ENCODE measurements at places on chromosomes 11 and 22. TPM values are rescaled to one million over a fixed set of nuclear protein-coding genes. Genes with fewer than 3 reads are reported as not detected.
A peak's percentile ranks its signal among the peaks of the same experiment; 100 is the strongest.

The KRTAP5-1 gene
- not detected for total RNA-seq

The ARHGAP32 gene
- 79.3 TPM for total RNA-seq

The OR52I1 gene
- not detected for total RNA-seq

The SHANK3 gene
- 37.1 TPM for total RNA-seq

The ATG2A gene
- total RNA-seq: 27.9 TPM

The SAA1 gene
- 5.5 TPM for total RNA-seq

The MYO18B gene
- 0.34 TPM for total RNA-seq

The RELT gene
- total RNA-seq: 3.6 TPM

The DGCR2 gene
- 68.7 TPM for total RNA-seq

DNA sequence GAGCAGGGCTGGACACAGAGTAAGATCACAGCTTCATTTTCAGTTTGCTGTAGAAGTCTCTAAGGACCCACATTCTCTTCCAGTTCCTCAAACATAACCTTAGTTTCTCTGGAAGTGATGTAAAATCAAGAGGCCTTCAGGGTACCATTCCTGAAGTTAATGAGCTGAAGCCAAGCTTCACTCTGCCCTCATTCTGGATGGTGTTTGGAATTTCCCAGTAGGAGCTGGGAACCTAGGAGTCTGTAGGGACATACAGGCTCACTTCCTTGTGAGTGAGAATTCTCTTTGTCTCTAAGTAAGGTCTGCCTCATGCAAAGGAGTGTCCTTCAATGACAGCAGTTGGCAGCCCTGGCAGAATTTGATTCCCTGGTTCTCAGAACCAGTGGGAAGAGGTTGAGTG, 142.4 kb upstream of the NARS2 start:
- DNase-seq: no peak

- DNase-seq: no peak
Observed at GRCh38 chr11:126246636-126247035, 22.1 kb downstream of the SRPRA start.

GRCh38 chr11:126173257-126173656, 38.2 kb downstream of the RPUSD4 start:
- no peak for DNase-seq

- no peak for DNase-seq
Observed at GRCh38 chr11:38123673-38124072, 1525.6 kb upstream of the RAG2 start.

- DNase-seq: peak; percentile 29
Observed at GRCh38 chr22:49306632-49307480, 520.8 kb downstream of the BRD1 start.

DNA sequence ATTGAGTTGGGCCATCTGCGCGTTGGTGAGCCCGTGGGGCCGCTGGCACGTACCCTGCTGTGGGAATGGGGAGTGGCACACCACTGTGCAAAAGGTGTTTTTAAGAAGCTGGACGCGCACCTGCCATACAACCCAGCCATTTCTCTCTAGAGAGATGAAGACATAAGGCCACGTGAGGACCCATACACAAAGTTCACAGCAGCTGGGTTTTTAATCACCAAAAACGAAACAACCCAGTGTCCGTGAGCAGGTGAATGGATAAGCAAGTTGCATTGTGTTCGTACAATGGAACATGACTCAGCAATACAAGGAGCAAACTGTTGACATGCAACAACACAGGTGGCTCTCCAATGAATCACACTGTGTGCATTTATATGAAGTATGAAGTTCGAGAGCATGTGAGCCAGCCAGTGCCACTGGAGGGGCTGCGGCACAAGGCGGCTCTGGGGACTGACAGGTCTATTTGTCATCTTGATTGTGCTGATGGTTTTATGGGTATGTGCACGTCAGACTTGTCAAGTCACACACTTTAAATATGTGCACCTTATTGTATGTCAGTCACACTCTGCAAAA, 30.6 kb upstream of the PANX2 start:
- no peak for DNase-seq

DNA sequence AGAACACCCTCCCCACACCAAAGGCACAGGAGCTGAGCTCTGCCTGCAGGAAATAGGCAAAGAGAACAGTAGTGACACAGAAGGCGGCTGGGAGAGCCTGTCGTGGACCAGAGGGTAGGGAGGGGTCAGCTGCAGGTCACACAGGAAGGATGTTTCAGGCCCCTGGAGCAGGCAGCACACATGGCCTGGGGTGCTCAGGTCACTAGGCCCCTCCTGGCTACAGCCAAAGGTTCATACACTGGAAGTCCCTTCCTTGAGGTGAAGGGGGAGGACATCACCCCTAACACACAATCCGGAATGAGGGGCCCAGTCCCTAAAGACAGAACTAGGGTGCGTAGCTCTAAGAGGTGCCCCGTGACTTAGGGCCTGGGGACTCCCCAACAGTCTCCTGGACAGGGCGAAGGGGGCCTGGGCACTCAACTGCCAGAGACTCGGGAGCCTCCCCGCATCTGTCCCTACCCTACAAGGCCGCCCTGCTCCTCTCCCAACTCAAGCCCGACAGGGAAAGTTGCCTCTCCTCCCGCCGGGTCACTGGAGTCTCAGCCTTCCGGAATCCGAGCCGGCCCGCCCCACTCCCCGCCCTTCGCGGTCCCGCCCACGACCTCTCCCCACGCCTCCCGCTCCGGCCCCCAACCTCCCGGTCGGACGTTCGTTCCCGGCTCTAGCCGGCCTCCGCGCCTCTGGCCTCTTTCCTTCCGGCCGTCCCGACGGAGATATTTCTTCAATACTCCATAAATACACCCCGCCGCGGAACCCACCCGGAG, at the start of gene CYB5R2:
TSS of gene CYB5R2 (minus strand) at position 541 of the 764 bp plus-strand sequence. CDS start 675 bp downstream, outside the sequence.
- peak; percentile 87 for DNase-seq

GRCh38 chr11:42271306-42271705, 811.9 kb upstream of the LRRC4C start:
- DNase-seq: no peak

GRCh38 chr11:66950112-66950535, 8.1 kb downstream of the PC start:
- DNase-seq: no peak

GRCh38 chr11:119363851-119364590, 17.5 kb downstream of the USP2 start:
- no peak for DNase-seq

DNA sequence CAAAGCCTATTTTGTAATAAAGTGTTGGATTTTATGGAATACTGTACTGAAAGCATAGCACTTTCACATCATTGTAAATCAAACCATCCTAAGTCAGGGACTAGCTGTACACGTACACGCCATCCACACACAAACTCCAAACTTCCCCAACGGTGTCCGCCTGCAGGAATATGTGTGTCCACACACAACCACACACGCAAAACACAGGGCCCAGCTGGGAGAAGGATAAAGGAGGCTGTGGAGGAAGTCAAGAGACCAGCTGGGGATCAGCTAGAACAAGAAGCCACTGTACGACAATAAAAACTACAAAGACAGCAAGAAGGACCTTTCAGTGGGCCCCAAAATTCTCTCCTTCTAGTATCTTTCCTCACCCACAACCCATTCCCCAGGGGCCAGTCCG, 1.6 kb downstream of the TRIM29 start:
- peak; percentile 41 for DNase-seq

GRCh38 chr11:78493413-78493975, 75.9 kb upstream of the GAB2 start:
- no peak for DNase-seq

DNA sequence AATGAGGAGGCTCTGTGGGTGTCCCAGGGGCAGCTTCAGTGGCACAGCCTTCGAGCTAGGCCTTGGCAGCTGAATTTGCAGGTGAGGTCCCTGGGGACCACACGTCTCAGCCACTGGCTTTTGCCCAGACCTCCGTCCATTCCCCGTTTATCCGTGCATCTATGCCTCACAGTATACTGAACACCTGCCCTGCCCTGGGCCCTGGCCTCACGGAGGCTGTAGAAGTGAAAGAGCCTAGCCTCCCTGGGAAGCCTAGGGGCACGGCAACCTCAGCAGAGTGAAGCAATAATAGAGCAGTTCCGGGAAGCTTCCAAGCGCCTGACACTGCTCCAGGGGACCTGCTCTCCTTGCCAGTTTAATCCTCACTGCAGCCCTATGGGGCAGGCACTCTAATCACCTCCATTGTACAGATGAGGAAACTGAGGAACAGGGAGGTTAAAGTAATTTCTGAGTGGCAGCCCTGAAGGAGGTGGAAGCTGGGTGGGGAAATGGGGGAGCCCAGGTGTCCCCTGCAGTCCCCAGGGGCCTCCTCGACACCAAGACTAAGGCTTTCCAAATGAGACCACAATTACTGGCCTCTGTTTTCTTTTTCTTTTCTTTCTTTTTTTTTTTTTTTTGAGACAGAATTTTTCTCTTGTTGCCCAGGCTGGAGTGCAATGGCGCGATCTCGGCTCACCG, 2.7 kb upstream of the NFAM1 start:
- no peak for DNase-seq

GRCh38 chr11:11464555-11464954, 111.5 kb upstream of the CSNK2A3 start:
- no peak for DNase-seq

GRCh38 chr11:112534208-112534607, 273.5 kb upstream of the PLET1 start:
- no peak for DNase-seq

DNA sequence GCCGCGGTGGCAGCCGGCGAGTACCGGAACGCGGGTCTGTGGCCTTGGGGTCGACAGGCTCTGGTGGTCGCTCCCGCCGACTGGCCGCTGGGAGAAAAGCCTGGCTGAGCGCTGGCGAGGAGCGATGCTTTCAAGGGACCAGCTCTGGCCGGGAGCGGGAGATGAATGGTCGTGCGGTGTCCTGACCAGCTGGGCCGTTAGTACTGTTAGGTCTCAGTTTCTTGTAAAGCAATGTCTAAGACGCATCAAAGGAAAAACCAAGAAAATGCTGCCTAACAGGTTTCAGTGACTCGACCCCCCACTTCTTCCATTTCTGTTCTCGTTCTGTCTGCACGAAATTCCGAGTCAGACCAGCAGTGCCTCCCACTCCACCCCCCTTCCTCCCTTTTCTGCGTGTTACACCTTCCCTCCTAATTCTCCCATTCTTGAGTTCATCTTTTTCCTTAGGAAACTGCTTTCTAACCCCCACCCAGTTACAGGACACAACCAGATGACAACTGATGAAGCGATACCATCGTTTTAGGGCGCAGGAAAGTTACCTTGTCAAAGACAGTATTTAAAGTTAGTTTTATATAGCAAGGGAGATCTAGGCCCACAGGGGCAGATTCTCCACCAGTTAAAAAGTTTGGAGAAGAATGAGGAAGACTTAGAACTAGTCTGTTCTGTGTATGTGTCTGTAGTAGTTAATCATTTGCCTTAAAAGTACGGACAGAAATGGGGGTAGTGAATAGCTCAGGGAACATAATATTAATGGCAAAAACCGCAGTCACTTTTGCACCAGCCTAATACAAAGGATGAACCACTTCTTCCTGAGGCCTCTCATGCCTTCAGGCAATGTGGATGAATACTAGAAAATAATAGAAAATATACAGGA, 1.0 kb downstream of the CUL5 start:
- no peak for DNase-seq

DNA sequence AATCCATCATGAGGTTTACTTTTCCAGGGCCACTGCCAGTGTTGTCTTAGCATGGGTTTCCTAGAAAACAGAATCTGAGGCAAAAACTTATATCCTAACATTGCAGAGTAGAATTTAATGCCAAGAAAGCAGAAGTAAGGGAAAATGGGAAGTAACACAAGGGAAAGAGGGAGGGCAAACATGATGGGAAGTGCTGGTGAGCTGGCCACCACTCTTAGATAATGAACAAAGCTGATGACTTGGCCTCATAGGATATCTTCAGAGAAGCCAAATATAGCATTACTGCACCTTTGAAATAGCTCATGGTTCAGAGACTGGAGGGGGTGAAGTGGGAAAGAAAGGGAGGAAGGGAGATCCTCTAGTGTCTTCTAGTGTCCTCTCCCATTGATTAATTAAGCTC, 24.8 kb upstream of the CALCB start:
- no peak for DNase-seq

DNA sequence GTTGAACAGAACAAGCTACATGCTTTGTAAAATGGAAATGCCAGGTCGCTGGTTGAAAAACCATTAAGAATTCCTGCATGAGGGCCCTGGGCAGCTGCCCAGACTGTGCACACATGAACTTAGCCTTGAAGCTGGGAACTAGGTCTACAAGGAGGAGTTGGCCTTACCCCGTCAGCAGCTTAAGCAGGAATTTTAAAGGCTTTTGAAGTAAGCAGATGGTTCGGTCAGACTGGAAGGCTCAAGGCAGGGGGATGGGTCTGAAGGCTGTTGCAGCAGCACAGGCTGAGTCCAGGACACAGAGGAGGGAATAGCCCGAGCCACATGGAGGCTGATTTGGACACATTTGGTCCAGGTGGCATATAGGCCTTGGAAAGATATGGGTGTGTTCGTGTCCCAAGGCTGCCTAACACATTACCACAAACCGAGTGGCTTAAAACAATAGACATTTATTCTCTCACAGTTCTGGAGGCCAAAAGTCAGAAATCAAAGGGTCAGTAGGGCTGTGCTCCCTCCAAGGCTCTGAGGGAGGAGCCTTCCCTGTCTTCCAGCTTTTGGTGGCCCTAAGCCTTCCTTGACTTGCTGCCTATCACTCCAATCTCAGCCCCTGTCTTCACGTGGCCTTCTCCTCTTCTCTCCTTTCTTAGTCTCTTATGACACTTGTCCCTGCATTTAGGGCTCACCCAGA, 11.6 kb downstream of the LIF start:
- DNase-seq: no peak

DNA sequence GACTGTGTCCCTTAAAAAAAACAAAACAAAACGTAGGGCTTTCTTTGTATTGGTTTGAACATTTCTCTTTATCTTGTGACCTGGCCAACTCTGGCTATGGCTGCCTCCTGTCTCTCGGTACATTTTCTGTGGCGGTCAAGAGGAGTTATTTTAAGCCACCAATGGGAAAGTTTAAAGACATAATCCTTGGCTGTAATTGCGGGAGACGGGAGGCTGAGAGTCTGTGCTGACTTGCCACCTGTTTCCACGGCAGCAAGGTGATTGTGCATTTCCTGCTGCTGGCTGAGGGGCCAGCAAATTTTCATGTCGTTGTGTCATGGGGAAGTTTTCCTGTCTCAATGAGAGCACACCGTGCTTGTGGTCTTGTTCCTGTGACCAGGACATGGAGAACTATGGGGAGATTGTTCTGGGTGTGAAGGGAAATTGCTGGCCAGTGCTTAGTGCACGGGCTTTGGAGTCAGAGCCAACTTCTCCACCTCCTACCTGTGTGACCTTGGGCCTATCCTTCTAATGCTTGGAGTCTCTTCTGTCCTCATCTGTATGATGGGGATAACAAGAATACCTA, 11.0 kb downstream of the PTPRJ start:
- DNase-seq: no peak

GRCh38 chr11:130001461-130002351, 929 bp downstream of the PRDM10 start:
- DNase-seq: peak; percentile 49

- no peak for DNase-seq
Observed at GRCh38 chr11:78414321-78415051, 3.1 kb downstream of the GAB2 start.

DNA sequence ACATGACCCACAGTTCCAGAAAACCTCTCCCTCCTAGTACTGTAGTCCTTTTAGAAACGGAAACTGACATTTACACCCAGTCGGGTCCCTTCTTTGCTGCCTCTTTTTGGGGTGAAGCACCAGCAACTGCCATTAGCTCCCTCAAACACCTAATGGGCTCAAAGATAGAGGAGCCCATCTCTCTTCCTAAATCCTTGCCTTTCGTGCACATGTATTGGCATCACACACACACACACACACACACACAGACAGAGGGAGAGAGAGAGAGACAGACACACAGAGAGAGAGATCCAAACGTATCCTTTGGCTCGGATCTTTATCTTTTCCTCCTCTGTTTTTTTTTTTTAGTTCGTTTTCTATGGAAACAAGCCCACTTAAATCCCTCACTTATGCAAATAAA, 716 bp downstream of the GRM5 start:
- DNase-seq: no peak
